Muscle of arm (tissue), 14 donors: ENCODE measurements at places on chromosomes 1 and 21. TPM values are rescaled to one million over a fixed set of nuclear protein-coding genes. Genes with fewer than 3 reads are reported as not detected.

- no peak for DNase-seq
These were observed 1.7 kb upstream of the RASAL2 start for GRCh38 chr1:178091986-178092745.

DNA sequence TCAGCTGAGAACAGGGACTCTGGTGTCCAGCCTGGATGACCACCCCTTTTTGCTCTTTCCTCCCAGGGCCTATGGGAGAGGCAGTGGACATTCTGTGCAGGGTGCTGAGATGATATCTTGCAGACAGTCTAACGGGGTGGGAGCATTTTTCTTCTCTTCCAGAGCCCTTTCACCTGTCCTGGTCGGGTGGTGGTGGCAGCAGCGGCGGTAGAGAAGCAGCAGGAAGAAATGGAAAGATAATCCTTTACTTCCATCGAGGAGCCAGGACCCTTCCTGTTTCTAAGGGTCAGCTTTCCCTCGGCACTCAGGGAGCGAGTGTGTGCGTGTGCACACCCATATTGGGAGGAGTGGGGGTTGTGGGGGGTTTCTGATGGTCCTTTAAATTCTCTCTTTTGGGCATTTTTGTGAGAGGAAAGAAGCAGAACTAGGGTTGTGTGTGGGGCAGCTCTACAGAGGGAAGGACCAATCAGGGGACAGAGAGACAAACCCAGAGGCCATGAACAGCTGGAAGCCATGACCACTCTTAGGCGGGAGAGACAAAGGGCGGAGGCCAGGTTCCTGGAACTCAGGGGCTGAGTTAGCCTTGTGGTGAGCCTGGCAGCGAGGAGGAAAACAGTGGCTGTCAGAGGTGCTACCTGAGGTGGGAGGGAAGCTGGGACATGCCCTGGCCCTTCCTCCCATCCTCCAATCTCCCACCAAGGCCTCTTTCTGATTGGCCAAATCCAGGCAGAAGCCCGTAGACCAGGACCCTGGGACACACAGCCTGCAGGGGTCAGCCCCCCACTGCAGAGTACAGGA lies 31.2 kb upstream of the CSF3R start:
- DNase-seq: no peak

- no peak for DNase-seq
These were observed 13.0 kb downstream of the IL20 start for GRCh38 chr1:206878456-206878855.

- DNase-seq: no peak
These were observed 99.9 kb upstream of the ZBTB40 start for GRCh38 chr1:22351768-22352080.

GRCh38 chr1:24900486-24900849 lies 29.6 kb downstream of the RUNX3 start:
- no peak for DNase-seq

- DNase-seq: no peak
These were observed 84.9 kb downstream of the GREM2 start for GRCh38 chr1:240527086-240527485.

DNA sequence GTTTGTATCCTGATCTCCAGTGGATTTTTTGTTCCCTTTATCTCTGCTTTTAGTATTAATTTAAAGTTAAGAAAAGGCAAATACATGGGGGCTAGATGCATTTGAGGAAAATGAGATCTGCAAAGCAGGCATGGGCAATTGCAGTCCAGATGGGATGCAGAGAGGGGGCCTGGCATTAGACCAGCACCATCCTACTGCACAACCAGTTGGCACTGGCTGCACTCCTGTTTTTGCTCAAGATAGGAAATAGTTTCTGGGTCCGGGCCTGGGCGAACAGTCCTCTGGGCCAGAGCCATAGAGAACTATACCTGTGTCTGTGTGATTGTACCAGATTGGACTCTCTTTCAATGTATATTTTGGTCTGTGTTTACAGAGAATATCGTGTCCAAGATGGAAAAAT lies 34.0 kb upstream of the LEPR start:
- DNase-seq: no peak

DNA sequence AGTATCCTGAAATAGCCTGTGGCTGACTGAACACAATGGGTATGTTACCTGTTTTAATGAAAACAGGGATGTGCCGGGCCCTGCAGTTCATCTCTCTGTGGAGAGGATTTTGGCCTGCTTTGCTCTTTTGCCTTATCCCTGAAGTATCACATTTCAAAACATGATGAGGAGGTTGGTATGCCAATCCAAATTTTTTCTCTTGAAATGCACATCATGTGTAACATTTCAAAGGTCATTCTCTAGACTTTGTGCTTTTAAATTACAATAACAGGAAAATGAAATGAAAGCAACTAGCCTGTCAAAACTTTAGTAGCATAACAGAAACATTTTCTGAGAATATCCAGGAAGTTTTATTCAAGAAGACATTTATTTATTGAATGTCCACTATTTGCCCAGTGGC lies 118.9 kb downstream of the SLC44A5 start:
- DNase-seq: no peak

DNA sequence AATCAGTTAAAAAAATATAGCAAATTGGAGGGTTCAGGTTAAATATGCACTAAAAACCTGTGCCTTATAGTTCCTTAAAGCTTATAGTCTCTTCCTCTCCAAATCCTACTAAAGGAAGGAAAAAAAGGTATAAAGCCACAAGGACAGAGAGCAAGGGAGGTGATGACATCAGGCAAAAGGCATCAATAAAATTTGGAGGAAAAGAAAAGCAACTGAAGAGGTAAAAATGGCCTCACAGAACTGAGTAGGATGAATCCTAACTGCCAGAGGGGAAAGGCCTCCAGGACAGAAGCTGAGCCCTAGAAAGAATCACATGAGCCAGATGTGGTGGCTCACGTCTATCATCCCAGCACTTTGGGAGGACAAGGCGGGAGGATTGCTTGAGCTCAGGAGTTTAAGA lies 8.1 kb downstream of the CCSAP start:
- DNase-seq: no peak

GRCh38 chr21:44403106-44404020 lies 49.9 kb downstream of the TRPM2 start:
- no peak for DNase-seq

- no peak for DNase-seq
These were observed 7.2 kb upstream of the IGSF3 start for GRCh38 chr1:116674751-116675150.

DNA sequence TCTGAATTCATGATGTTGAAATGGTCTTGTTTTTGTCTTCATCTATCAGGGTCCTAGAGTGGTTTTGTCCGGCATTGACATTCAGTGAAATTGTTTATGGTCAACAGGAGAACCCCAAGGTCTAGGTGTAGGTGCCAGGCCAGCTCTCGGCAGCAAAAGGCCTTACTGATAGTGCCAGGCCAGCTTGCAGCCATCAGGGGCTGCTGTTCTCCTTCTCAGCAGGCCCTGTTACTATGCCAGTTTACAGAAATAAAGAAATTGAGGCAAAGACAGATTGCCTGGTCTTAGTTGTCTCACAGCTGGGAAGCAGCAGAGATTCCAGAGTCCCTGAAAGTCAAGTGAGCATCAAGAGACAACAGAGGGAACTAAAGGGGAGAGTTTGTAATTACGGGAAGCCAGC lies 12.0 kb downstream of the HMGB4 start:
- DNase-seq: no peak

DNA sequence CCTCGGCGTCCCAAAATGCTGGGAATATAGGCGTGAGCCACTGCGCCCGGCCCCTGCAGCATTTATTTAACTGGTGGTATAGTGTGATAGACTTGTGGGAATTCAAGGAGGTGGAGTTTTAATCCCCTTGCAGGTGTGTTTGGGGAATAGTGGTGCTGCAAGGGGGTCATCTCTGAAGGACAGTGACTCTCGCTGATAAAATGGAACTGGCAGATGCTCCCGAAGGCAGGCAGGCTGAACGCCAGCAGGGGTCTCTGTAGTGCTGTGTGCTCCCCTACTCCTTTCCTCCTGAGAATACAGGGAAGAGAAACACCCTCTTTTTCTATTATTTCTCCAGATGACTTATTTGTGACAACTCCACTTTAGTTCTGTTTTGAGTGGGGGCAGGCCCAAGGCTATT lies 4.0 kb downstream of the OSCP1 start:
- no peak for DNase-seq

DNA sequence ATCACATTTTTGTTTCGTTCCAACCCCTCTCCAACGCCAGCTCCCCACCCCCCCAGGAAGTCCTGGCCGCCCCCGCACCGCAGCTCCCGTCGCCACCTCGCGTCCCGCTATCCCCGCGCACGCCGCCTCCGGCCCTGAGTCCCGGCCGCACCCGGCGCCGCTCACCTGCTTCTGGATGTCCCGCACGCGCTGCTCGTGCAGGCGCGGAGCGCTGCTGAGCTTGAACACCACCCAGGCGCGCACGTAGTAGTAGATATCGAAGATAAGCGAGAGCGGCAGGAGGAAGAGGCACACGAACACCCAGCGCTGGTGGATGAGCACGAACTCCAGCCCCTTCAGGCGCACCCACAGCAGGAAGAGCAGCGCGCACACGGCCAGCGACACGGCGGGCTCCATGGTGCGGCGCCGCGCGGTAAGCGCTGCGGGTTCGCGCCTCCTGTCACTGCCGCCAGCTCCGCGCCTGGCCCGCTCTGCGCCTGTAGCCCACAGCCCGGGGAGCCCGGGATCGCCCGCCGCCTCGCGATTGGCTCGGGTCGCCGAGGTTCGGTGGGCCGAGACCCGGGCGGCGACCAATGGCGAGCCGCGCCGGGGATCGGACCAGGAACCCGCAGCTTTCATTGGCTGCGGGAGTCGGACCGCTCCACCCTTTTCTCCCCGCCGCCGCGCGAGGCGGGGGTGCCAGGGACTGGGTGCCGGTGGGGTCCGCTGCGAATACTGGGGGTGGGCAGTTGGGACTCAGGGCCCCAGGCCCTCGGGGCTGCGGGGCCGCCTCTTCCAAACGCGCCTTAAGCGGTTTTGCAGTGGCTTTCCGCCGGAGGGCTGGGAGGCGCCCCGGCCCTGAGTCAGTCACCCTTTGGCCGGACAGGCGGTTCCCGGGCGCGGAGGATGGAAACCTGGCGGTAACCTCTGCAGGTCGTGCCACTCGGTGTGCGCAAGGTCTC lies at the start of gene DHCR24:
Gene DHCR24 (minus strand): TSS at position 472 of the 941 bp plus-strand sequence. CDS start 76 bp downstream, at position 396.
- DNase-seq: peak; percentile 84

GRCh38 chr1:98322086-98322485 lies 339.4 kb upstream of the SNX7 start:
- no peak for DNase-seq

DNA sequence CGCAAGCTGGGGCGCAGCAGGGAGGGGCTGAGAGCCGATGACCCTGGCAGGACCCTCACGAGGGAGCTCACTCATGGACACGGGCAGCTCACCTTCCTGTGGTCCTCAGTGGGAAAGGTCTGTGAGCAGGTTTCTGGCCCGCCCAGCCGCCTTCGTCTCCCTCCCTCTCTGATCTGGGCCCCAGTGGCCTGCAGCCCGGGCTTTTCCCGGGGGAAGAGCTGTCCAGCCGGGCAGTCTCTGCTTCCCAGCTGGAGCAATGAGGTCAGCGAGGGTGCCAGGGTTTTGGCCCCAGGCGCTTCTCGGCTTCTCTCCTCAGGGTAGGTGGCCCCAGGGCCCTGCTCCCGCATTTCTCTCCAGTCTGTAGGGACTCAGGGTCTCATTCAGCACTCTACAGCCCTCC lies 22.2 kb upstream of the ARHGEF16 start:
- DNase-seq: no peak

- DNase-seq: no peak
These were observed 42.5 kb downstream of the IFI44 start for GRCh38 chr1:78691995-78692747.

DNA sequence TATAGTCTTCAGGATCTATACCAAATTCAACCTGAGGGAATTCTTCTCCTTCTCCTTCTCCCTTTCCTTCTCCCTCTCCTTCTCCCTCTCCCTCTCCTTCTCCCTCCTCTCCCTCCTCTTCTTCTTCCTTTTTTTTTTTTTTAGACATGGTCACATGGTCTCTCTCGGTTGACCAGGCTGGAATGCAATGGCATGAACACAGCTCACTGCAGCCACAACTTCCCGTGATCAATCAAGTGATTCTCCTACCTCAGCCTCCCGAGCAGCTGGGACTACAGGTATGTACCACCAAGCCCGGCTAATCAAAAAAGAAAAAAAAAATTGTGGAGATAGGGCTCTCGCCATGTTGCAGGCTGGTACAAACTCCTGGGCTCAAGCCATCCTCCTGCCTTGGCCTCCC lies 51.5 kb downstream of the DNAI4 start:
- DNase-seq: no peak

DNA sequence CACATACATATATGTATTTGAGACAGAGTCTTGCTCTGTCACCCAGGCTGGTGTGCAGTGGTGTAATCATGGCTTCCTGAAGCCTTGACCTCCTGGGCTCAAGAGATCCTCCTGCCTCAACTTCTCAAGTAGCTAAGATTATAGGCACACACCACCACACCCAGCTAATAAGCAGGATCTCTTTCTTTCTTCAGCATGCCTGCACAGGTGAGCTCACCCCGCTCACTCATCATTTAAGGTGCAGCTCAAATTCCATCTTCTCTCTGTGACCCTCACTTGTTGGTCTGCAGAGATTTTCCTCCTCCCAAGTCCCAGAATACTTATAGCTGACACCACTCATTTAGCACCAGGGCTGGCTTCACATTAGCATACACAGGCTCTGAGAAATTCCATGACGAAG lies 209.1 kb upstream of the MAP1LC3C start:
- DNase-seq: no peak

- no peak for DNase-seq
These were observed 121.3 kb downstream of the TNNI3K start for GRCh38 chr1:74356493-74356892.

DNA sequence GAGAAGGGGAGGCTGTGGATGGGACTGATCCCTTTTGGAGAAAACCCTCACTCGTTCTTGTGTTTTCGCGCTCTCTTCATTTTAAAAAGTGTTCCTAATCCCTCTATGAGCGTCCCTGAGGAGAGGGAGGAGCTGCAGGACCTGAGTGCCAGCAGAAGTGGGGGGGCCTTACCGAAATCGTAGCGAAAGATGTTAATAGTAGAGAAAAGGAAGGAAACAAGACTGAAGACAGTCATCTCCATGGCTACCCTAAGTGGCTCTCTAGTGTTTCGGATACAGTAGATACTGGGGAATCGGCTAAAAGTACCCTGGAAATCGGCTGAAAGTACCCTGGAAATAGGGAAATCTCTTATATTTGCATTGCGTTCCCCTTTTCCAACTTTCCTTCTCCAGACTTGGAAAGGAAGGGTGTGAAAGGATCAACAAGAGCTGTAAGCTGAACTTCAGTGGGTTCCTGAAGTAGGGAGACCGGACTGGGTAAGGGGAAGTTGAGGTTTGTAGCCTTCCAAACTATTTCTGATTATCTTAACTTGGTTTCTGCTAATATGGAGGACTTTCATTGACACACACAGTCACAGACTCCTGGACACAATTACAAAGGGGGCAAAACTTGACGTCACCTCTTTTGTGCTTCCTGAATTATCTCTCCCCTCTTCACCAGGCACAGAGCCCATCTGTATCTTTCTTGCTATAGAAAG lies 486 bp upstream of the DSTYK start:
- DNase-seq: no peak

The CFAP126 gene
- not detected for polyA plus RNA-seq

The PTCH2 gene
- polyA plus RNA-seq: 10.2 TPM

The SGIP1 gene
- 2.2 TPM for polyA plus RNA-seq

The DMRTA2 gene
- polyA plus RNA-seq: not detected

The LRRC38 gene
- 55.6 TPM for polyA plus RNA-seq

The RNF186 gene
- not detected for polyA plus RNA-seq

The OR2L5 gene
- not detected for polyA plus RNA-seq

The PCBP3 gene
- not detected for polyA plus RNA-seq

The CD244 gene
- not detected for polyA plus RNA-seq

The LRRC8B gene
- polyA plus RNA-seq: not detected

The LCE1A gene
- polyA plus RNA-seq: not detected

The EPHX1 gene
- 18.5 TPM for polyA plus RNA-seq

The DAB1 gene
- 2.4 TPM for polyA plus RNA-seq

The PIAS3 gene
- polyA plus RNA-seq: 33.6 TPM

The S100A5 gene
- polyA plus RNA-seq: not detected

The TNFRSF14 gene
- 8.4 TPM for polyA plus RNA-seq

The AGO1 gene
- 8.4 TPM for polyA plus RNA-seq

The NMNAT2 gene
- not detected for polyA plus RNA-seq
